ENCODE measurements at places on chromosomes 7 and 10. TPM values are rescaled to one million over a fixed set of nuclear protein-coding genes. Genes with fewer than 3 reads are reported as not detected.

Gene NAT16
- total RNA-seq: not detected

Gene SMNDC1
- 32.7 TPM for total RNA-seq

Gene CYP3A4
- total RNA-seq: not detected

GRCh38 chr7:46357290-46357689 is 436.2 kb upstream of the IGFBP3 start:
- DNase-seq: no peak

Gene FAM20C
- total RNA-seq: 0.11 TPM

GRCh38 chr10:58573144-58573543 is 60.5 kb downstream of the BICC1 start:
- DNase-seq: no peak

Gene CARD11
- 107 TPM for total RNA-seq
